ENCODE measurements at places on chromosomes 3 and 15. TPM values are rescaled to one million over a fixed set of nuclear protein-coding genes. Genes with fewer than 3 reads are reported as not detected.

GRCh38 chr15:72861354-72861910 lies 77.9 kb upstream of the ADPGK start:
- DNase-seq, result no peak

DNA sequence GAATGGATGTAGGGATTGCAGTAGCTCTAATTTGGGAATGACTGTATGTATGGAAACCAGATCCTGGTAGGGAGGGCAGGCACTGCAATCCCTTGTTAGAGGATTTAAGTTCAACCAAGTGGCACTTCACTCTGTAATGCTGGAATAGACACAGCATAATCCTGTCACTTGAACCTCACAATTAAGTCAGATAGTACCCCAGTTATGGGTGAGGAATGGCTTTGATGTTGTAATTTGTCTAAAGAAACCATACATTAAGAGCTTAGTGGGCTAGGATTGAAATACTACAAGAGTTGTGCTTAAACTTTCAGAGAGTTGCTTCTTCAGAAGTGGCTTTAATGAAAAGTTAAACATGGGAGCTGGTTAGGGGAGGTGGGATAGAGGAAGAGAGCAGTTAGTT lies 9.3 kb downstream of the RAB7A start:
- no peak for DNase-seq

- no peak for DNase-seq
These were observed 269.5 kb upstream of the GBE1 start for GRCh38 chr3:82030916-82031315.

GRCh38 chr3:150627557-150627956 lies 24.4 kb downstream of the SELENOT start:
- no peak for DNase-seq

- no peak for DNase-seq
These were observed 168.2 kb downstream of the PEAK1 start for GRCh38 chr15:77251662-77252061.

- no peak for DNase-seq
These were observed 24.9 kb downstream of the PRR23E start for GRCh38 chr3:127217596-127218453.

DNA sequence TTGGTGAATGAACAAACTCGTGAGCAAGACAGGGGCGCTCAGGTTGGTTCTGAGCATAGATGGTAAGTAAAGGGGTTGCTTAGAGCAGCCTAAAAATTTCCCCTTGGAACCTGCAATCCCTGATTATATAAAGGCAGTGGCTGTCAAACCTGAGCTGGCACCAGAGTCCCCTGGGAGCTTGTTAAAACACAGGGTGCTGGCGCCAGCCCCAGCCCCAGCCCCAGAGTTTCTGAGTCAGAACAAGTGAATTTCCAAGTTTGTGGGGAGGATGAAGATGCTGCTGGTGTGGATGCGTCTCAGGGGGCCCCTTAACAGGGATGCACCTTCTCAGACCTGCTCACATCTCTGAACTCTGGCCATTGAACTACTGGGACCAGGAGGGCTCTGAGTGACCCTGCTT lies 48.2 kb downstream of the FEM1B start:
- DNase-seq, result no peak

- DNase-seq, result no peak
These were observed 265.0 kb downstream of the ZPLD1 start for GRCh38 chr3:102699819-102700140.

DNA sequence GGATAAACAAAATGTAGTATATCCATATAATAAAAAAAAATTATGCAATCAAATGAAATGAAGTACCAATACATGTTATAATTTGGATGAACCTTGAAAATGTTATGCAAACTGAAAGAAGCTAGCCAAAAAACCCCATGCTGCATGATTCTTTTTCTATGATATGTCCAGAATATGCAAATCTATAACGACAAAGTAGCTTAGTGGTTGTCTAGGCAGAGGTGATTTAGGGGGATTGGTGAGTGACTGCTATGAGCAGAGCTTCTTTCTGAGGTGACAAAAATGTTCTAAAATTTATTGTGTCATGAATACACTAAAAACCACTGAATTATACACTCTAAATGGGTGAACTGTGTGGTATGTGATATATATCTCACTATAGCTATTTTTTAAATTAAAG lies 324.6 kb downstream of the CTNNB1 start:
- DNase-seq, result no peak

- DNase-seq, result no peak
These were observed 544.7 kb downstream of the MECOM start for GRCh38 chr3:169118666-169119370.

UBA5 gene
- total RNA-seq, result 38.0 TPM

GPR87 gene
- total RNA-seq, result 0.22 TPM

ZDHHC23 gene
- 3.3 TPM for total RNA-seq

GOLGA8B gene
- 130 TPM for total RNA-seq

LDHAL6B gene
- total RNA-seq, result not detected

C3orf85 gene
- not detected for total RNA-seq

SLC4A7 gene
- total RNA-seq, result 37.6 TPM

CTXN2 gene
- not detected for total RNA-seq
